ENCODE measurements at places on chromosomes 3 and 15.

DNA sequence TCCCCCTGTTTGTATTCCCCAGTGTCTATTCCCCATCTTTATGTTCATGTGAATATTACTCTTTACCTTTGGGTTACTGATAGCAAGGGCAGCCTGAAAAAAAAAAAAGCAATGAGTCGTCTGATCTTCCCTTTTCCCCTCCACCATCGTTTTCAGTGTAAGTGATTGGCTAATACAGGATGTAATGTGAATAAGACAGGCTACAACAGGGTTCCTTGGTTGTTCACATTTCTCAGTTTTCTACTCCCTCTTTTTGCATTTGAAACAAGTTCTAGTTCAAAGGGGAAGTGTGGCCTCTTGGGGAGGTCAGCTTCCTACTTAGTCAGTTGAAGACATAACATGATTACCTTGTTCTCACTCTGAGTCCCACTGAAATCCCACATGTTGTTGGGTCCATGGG, 278.0 kb upstream of the TRIM42 start:
- no peak for DNase-seq

GRCh38 chr3:2958551-2958950, 151.6 kb downstream of the IL5RA start:
- no peak for DNase-seq

GRCh38 chr3:171758109-171758508, 52.2 kb downstream of the PLD1 start:
- DNase-seq: no peak

DNA sequence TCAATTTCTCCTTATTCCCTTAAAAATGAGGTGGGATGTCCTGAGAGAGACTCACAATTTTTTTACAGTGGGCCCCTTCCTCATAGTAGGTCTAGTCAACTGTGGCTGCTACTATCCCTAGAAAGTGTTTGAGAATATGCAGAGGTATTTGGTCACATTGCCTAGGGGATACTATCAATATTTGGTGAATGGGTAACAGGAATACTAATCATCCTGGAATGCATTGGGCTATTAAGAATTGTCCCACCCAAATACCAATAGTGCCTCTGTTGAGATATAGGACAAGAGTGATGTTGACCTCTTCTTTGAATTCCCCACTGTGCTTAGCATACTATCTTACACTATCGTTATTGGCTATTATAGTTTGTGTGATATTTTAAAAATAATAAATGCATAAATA, 389.4 kb downstream of the DIPK2A start:
- DNase-seq: no peak

DNA sequence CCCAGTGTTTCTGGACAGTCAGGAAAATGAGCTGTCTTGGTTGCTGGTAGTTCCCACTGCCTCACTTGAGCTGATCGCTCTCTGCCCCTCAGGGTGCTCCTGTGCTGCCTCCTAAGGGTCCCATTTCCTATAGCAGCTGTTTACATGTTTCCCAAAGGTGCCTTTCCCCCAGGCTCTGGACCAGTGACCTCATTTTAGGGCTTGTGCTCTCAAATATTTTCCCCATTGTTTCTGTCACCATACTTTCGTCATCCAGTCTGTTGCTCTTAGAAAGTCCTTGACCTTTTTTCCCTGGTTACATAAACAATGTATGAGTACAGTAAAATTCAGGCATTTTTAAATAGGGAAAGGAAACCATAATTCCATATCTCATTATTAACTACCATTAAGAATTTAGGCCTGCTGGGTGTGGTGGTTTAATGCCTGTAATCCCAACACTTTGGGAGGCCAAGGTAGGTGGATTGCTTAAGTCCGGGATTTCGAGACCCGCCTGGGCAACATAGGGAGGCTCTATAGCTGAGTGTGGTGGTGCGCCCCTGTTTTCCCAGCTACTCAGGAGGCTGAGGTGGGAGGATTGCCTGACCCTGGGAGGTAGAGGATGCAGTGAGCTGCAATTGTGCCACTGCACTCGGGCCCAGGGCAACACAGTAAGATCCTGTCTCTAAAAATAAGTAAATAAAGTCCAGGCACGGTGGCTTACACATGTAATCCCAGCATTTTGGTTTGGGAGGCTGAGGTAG, 11.7 kb downstream of the RAD54L2 start:
- no peak for DNase-seq
